ENCODE measurements at places on chromosomes 3 and 15.

DNA sequence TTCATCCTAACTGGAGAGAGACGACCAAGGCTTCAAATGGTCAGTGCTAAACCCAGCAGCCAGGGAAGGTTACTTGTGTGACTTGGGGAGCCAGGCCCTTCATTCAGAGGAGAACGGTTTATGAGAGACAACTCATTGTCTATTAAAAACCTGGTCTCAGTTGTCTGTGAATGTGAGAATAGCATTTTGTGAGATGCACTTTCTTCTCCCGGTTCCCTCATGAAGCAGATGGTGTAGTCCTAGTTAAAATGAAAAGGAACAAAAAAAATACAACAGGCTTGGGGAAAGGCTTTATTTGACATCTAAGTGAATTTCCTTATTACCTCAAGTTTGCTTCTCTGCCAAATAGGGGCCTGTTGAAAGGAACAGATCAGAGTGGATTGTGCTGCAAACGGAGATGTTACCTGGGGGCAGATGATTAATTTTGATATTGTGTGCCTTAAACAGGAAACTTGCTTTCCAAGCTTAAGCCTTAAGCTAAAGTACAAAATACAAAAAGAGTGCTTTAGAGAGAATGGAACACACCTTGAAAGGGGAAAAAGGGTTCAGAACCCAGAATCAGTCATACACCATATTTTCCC is 202.7 kb upstream of the BHLHE40 start:
- DNase-seq: no peak

GRCh38 chr15:67880651-67881182 is 40.9 kb upstream of the RNU6-1 start:
- DNase-seq: no peak

DNA sequence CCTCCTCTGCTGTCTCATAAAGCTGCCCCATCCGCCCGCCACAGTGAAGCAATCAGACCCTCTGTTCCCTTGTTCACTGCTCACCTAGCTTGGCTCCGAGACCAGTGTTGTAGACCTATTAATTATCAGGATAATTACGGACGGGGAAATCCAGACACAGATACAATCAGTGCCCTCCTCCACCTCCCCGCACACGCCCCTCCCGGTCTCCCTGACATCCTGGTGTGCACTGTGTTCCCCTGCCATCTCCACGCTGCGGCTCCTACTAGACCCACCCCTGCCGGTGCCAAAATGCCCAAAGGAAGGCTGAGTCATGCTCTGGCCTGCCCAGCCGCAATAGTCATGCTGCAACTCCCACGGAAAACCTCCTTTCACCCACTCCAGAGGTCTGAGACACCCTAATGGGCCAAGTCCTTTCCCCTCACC is 277.3 kb upstream of the TLE3 start:
- DNase-seq: no peak

- DNase-seq: no peak
These were observed 76.2 kb downstream of the TRIM42 start for GRCh38 chr3:140753865-140754754.

DNA sequence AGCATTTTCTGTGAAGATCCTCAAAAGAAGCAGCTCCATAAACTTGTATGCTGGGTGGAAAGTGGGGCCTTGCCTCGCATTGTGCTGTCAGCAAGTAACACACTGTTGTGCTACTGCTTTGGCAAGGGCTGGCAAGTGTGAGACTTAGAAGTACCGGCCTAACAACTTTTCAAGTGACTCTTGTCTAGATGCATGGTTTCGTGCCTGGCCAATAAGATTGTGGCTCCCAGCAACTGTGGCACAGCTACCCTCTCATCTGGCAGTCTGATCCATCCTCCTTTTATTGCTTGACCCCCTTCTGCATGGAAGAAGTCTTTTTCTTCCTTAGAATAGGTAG is 79.4 kb upstream of the VEPH1 start:
- DNase-seq: no peak

DNA sequence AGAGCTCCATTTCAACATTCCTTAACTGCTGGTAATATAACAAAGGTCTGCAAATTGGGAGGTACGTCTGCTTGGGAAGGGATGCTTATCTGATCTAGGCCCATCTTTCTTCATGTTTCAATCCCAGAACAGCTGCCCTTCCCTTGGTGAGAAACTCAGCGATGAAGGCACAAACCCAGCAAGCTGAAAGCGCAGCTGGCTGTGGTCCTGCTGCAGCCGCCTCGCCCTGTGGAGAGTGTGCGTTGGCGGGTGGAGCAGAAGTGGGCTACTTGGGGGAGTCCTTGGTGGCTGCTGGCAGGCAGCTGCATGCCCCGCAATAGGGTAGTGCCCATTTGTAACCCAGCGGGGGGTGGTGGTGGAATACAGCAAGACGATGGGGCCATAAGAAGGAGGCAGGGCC is 160.6 kb upstream of the WNT5A start:
- DNase-seq: no peak

DNA sequence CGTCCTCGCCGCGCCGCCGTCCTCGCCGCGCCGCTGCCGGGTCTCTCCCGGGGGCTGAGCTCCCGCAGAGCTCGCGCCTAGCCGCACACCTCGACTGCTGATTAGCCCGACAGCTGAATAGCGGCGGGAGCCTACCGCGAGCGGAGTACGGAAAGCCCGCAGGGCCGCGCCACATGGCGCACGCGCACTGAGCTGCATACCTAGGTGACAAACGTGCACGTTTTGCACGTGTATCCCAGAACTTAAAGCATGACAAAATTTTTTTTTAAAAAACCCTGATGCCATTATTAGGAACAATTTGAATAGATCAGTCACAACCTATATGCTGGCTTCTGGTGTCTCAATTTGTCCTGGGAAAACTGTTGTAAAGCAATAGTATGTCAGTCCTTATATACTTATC is at the start of gene GOLGA8A:
GOLGA8A (minus strand) TSS at position 122 of the 400 bp plus-strand sequence. CDS start 48,117 bp downstream, outside the sequence.
- DNase-seq: peak; percentile 77
